ENCODE measurements at places on chromosomes 12 and 14.

DNA sequence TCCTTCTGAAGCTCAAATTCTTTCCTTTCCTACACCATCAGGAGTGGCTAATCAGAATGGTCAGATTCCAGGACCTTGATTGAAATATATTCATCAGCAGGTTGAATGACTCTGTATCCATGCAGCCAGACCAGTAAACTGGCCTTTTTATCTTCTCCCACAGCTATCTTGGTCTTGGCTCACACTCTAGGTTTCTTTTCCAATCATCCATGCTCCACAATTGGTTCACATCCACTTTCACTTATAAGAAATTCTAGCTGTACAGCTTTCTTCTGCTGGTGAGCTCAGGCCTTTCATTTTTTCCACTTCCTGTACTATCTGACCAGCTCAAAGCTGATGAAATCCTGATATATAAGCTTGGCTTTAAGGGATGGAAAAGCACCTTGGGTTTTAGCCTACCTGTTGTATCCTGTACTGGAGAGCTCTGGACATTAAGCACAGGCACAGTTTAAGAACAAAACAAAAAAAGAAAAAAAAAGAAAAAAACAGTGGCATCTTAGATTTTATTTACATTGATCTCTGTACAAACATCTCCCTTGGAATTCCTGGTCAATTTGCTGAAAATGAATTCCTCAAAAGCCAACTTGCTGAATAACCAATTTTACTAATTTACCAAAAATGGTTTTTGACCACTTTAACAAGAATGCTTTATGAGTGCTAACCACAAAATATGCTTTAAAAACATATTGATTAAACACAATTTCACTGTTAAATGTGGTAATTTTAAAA is 91.6 kb upstream of the PAWR start:
- DNase-seq: peak; percentile 22

GRCh38 chr12:104877103-104877705 is 80.9 kb downstream of the SLC41A2 start:
- no peak for DNase-seq

DNA sequence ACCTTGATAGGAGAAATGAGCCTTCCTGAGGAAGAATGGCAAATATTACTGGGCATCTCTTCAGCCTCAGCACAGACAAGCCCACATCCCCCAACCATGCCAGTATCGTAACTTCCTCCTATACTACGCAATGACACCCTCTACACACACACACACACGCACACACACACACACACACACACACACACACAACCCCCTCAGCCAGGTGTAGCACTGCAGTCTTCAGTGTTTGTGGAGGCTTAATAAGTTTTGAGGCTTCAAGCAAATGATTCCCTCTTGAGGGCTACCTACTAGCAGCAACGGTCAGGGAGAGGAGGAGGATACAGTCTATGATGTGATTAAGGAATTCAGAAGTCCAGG is 1.6 kb downstream of the DGKA start:
- DNase-seq: peak; percentile 33

GRCh38 chr12:81255456-81255855 is 177.6 kb downstream of the ACSS3 start:
- DNase-seq: no peak

DNA sequence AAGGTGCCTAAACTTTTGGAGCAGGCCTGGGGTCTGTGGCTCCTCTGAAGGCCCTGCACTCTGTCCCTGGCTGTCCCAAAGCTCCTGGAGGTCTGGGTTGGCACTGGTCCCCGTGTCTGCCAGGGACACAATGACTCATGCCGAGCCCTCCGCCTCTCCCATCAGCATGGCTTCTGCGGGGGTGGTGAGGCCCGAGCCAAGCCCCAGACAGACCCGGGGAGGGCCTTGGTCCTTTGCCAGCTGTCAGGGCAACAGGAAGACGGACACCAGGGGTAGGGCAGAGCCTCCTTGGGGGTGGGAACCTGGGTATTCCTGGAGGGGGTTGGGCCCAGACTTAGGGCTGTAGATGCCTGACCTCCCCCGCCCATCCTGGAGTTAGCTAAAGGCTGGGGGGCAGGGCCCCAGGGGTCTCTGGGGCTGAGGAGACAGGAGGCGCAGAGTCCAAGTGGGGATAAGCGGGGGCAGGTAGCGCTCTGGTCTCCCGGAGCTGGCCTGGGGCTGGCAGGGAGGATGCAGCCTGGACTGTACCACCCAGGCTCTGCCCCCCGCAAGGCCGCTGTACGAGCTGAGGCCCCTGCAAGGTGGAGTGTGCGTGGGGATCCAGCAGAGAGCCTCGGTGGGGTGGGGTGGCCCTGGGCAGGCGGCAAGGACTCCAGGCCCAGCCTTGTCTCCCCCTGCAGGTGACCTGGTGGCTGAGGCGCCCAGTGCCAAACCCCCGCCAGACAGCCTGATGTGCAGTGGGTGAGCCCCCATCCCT is 16.4 kb upstream of the PUS1 start:
- no peak for DNase-seq

- no peak for DNase-seq
Measured at GRCh38 chr14:69214393-69214792, 23.1 kb downstream of the EXD2 start.

GRCh38 chr12:119666226-119666795 is 1.6 kb upstream of the PRKAB1 start:
- peak; percentile 56 for DNase-seq

GRCh38 chr12:108237272-108237671 is 101.8 kb downstream of the CMKLR1 start:
- no peak for DNase-seq

DNA sequence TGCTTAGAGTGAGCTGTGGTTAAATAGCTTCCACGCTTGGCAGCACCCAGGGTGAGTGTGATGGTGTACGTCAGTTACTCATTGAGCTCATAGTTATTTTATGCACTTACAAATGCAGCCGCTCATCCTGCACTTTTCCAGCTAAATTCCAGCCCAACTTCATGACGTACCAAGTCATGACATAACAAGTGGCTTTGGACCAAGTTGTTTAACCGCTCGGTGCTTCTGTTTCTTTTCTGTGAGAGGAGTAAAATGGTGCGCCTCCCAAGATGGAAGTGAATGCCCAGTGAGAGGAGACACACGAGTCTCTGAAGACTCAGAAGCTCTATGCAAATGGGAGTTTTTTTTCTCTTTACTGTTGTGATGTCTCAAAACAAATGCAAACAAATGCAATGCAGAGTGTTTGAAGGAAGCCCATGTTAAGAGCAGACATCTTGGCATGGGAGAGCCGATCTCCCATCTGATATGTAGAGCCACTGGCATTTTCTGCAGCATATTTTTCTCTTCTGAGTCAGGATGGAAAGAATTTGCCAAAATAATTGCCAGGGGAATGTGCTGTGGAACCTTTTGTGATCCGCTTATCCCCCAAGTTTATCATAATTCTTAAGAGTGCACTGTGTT is 72.2 kb downstream of the FBXW8 start:
- DNase-seq: no peak

GRCh38 chr14:19917955-19918518 is 2.4 kb upstream of the OR4K5 start:
- DNase-seq: no peak

GRCh38 chr12:57590864-57591781 is at the start of gene PIP4K2C:
TSS of gene PIP4K2C (plus strand) at chr12:57591192. CDS start at chr12:57591290, 98 bp downstream.
- DNase-seq: peak; percentile 74

- DNase-seq: no peak
Measured at GRCh38 chr14:61112506-61112905, 131.5 kb downstream of the SLC38A6 start.

DNA sequence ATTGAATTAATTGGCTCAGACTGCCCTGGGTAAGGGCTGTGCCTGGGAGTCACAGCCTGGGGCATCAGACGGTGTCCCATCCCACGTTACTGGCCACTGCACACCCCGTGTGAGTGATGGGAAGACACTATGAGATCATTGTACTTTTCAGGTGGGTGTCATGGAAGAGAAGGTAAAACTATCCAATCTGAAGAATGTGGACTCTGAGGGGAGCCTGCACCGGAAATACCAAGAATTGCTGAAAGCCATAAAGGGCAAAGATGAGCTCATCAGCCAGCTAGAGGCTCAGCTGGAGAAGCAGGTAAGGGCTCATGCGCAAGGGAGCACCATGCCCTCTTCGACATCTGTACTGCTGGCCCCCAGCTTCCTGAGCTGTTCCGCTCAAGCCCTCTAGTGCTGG is 24.0 kb downstream of the PLEKHH1 start:
- no peak for DNase-seq

DNA sequence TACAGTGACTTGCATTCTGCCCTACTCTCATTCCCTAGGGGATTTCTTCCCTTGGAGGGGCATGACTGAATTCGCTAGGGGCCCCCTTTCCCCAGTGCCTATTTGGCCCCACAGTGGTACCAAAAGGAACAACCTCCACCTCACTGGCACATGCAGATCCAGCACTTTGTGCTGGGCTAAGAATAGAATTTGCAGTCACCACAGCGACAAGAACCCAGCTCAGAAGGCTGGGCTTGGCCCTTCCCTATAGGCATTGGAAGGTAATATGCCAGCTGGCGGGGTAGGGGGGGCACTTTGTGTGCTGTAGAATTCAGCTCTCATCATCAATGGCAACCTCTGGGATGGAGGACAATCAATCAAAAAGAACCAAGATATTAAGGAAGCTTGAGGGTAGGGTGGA is 13.9 kb downstream of the BAZ2A start:
- DNase-seq: no peak

DNA sequence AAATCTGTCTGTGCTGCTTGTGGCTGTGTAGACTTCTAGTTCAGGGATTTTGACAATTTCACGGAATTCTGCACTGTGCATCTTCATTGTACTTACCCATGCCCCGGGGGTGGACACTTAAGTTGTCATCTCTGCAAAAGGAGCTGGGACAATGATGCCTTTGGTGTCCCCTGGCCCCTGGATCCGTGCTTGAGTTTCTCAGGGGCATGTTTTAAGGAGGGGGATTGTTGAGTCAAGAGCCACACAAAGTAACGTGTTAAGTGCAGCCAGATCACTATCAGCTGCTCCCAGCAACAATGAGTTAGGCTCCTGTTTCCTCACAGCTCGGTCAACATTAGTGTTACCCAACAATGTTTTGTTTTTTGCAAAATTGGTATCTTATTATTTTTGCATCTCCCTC is 305.0 kb upstream of the DIO3 start:
- no peak for DNase-seq

GRCh38 chr12:122244565-122245371 is 18.9 kb upstream of the DIABLO start:
- no peak for DNase-seq

DNA sequence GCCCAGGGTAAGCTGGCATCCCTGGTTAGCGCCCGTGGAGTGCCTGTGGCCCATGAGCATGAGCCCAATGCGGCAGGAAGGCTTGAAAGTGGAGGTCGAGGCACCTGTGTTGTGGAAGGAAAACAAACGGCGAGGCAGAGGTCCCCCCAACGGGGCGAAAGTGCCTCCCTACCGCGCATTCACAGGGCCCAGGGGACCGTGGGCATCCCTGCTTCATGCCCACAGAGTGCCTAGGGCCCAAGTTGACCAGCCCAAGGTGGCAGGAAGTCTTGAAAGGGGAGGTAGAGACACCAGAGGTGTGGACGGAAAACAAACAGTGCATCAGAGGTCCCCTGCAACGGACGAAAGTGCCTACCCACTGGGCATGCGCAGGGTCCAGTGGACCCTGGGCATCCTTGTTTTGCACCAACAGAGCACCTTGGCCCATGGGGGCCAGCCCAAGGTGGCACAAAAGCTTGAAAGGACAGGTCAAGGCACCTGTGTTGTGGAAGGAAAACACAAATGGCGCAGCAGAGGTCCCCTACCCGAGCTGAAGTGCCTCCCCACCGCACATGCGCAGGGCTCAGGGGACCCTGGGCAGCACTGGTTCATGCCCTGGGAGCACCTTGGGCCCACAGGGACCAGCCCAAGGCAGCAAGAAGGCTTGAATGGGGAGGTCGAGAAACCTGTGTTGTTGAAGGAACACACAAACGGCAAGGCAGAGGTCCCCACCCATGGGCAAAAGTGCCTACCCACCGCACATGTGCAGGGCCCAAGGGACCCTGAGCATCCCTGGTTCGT is 377.5 kb downstream of the ALG10 start:
- DNase-seq: no peak

DNA sequence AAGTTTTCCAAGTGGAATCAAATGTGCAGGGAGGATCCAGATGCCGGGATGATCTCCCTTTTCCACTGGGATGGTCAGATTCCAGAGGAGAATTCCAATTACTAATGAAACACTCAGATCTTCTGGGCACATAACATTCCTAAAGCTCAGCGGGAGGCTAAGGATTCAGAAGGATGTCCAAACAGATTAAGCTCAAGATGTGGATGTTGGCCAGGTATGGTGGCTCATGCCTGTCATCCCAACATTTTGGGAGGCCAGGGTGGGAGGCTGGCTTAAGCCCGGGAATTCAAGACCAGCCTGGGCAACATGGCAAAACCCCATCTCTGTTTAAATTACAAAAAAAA is 62.0 kb upstream of the PNMA1 start:
- no peak for DNase-seq

- DNase-seq: no peak
Measured at GRCh38 chr12:49966511-49967041, 4.9 kb downstream of the AQP5 start.

GRCh38 chr12:53044052-53044581 is 5.7 kb upstream of the TNS2 start:
- no peak for DNase-seq

GRCh38 chr12:5548152-5548943 is 116.4 kb downstream of the NTF3 start:
- no peak for DNase-seq

DNA sequence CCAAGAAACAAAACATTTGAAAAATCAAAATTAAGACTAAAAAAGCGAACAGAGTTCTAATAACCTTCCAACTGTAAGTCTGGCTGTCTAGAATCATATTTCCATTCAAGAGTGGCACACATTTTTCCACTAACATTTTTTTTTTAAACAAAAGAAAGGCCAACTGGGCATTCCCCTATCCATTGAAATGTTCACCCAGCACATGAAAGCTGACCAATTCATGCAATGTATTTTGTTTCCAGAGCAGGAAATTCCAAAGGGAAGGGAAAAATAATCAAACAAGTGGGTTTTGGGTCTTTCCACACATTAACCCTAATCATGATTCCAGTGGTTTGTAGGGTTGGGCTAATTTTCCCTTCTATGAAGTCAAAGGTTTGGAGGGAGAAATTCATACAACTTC is 206.5 kb downstream of the CALM1 start:
- DNase-seq: no peak

GRCh38 chr12:26817183-26817591 is 15.8 kb downstream of the ITPR2 start:
- no peak for DNase-seq

- DNase-seq: peak; percentile 8
Measured at GRCh38 chr12:93163260-93164036, 214.3 kb upstream of the NUDT4 start.

DNA sequence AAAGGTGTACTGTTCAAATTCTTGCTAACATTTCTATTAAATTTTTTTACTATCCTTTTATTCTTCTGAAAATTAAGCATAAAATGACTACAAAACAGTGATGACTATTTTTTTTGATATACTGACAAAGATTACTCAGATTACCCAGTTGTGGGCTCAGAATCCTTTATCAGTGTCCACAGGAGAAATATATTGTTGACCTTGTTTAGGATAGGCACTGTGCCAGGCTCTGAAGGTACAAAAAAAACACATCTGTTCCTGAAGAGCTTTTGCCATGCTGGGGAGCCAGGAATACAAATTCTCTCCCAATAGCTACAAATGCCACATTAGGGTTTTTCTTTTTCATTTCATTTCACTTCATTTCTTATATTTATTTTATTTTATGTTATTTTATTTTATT is 26.9 kb upstream of the GCH1 start:
- no peak for DNase-seq

GRCh38 chr12:12819752-12820311 is 6.7 kb downstream of the DDX47 start:
- no peak for DNase-seq

GRCh38 chr12:90058704-90059103 is 350.1 kb upstream of the ATP2B1 start:
- peak; percentile 60 for DNase-seq
